ENCODE measurements at places on chromosomes 11 and 22. TPM values are rescaled to one million over a fixed set of nuclear protein-coding genes. Genes with fewer than 3 reads are reported as not detected.

Gene WBP2NL
- total RNA-seq = 0.12 TPM

Gene MMP7
- 0.95 TPM for total RNA-seq

DNA sequence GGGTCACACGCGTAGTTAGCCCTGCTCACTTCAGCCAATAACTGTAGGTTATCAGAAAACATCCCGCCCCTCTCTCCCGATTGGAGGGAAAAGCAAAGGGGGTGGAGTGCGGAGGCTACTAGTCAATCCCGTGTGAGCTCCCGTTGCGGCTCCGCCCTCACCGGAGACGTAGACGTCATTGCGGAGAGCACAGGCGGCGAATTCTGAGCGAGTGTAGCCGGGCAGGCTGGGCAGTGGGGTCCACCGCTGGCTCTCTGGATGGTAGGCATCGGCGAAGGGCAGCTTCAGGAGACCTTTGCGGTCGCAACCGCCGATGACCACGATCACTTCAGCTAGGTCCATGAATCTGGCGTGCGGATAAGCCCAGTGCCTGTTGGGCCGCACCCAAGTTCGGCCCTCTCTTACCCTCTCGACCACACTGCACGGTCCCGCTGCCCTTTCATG lies 4.7 kb downstream of the KLHL35 start:
- peak; percentile 82 for DNase-seq

DNA sequence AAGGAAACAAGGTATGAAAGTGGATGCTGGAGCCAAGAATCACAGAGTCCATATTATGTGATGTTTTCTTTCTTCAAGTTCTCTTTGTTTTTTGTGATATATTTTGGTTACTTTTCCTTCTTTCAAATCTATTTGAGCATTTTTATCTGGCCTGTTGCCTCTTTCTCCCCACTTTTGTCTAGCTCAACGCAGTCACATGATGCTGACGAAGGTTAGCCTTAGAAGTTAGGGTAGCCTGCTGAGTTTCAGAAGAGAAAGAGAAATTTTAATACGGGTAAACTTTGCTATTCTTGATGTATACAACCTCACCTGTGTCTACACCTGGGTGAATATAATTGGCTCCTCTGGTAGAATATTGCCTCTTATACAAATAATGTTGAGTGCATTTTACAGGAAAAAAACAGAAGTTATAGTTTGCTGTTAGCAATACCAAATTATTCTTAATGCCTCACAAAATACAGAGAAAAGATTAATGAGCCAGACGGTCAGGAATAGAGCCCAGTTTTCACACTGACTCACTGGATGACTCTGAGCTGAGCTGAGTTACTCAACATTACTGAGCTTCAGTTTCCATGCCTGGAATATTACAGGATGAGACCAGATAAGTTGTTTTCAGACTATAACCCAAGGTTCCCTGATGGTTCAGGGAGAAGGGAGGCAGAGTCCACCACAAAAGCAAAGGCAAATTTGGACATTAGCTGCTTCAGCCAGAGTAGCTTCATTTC lies 161.6 kb upstream of the BDNF start:
- DNase-seq = no peak

- DNase-seq = peak; percentile 62
Observed at GRCh38 chr11:114180301-114181055, 115.7 kb upstream of the NNMT start.

DNA sequence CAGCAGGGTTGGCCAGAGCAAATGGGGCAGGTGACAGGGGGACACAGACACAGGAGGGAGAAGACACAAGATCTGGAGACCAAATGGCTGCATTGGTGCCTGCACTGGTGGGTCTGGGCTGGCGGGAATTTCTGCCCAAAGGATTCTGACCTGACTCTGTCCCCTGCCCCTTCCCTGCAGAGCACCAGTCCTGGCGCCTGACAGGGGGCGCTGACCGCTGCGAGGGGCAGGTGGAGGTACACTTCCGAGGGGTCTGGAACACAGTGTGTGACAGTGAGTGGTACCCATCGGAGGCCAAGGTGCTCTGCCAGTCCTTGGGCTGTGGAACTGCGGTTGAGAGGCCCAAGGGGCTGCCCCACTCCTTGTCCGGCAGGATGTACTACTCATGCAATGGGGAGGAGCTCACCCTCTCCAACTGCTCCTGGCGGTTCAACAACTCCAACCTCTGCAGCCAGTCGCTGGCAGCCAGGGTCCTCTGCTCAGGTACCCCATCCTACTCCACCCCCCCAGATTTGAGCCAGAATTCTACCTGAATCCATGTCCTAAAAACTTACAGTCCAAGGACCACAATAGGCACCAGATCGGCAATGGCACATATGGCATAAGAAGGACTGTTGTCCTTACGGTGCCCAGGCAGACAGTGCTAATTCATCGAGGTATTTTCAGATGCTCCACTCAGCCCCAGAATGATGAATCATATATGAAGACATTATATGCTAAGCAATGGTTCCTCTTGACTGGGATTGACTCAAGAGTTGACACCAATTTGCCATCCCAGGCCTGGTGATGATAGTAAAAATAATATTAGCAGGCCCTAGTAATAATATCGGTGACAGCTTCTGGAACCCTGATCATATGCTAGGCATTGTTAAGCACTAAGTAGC lies 38.2 kb downstream of the CD6 start:
- DNase-seq = no peak
